ENCODE measurements at places on chromosomes 4 and X. TPM values are rescaled to one million over a fixed set of nuclear protein-coding genes. Genes with fewer than 3 reads are reported as not detected.

TMEM47 gene
- 13.3 TPM for total RNA-seq

UNC5C gene
- total RNA-seq, result under 0.01 TPM

PCDH7 gene
- 2.2 TPM for total RNA-seq

MAOB gene
- total RNA-seq, result under 0.01 TPM

HAND2 gene
- total RNA-seq, result 70.2 TPM

EMCN gene
- total RNA-seq, result not detected

AADAT gene
- 6.3 TPM for total RNA-seq

CT45A3 gene
- total RNA-seq, result not detected

CDKL2 gene
- total RNA-seq, result 0.29 TPM

JCHAIN gene
- total RNA-seq, result 2.6 TPM

PHOX2B gene
- total RNA-seq, result not detected

DCAF4L1 gene
- total RNA-seq, result under 0.01 TPM

PDCL2 gene
- total RNA-seq, result not detected

PNMA3 gene
- total RNA-seq, result not detected

ARSD gene
- 20.1 TPM for total RNA-seq

SSX3 gene
- total RNA-seq, result not detected

TEX13D gene
- total RNA-seq, result not detected

NLRP2B gene
- total RNA-seq, result not detected

UCHL1 gene
- 1,289 TPM for total RNA-seq

TMEM156 gene
- 3.7 TPM for total RNA-seq

GPR50 gene
- total RNA-seq, result not detected

ADGRG4 gene
- total RNA-seq, result not detected

G3BP2 gene
- total RNA-seq, result 135 TPM

TCEAL6 gene
- not detected for total RNA-seq

ZNF674 gene
- total RNA-seq, result 7.2 TPM

COX7B2 gene
- total RNA-seq, result not detected

UCP1 gene
- total RNA-seq, result not detected

UBL4A gene
- 33.0 TPM for total RNA-seq

AKAP4 gene
- not detected for total RNA-seq

GRIA3 gene
- total RNA-seq, result 0.22 TPM

PUDP gene
- 13.7 TPM for total RNA-seq

PPP2R2C gene
- not detected for total RNA-seq

KLKB1 gene
- not detected for total RNA-seq

RAB33A gene
- total RNA-seq, result 3.3 TPM

SAGE1 gene
- not detected for total RNA-seq

MCF2 gene
- not detected for total RNA-seq

USP26 gene
- total RNA-seq, result not detected

MXRA5 gene
- total RNA-seq, result 10.1 TPM

NXF2 gene
- total RNA-seq, result not detected

DMD gene
- 30.6 TPM for total RNA-seq

PITX2 gene
- 36.1 TPM for total RNA-seq

PPP4R3C gene
- total RNA-seq, result not detected

CXorf49 gene
- not detected for total RNA-seq

F8A3 gene
- total RNA-seq, result 2.3 TPM

FAM149A gene
- total RNA-seq, result 2.4 TPM

CYLC1 gene
- not detected for total RNA-seq

MFAP3L gene
- 1.1 TPM for total RNA-seq

SATL1 gene
- not detected for total RNA-seq
